ENCODE measurements at places on chromosomes 6 and 20.

DNA sequence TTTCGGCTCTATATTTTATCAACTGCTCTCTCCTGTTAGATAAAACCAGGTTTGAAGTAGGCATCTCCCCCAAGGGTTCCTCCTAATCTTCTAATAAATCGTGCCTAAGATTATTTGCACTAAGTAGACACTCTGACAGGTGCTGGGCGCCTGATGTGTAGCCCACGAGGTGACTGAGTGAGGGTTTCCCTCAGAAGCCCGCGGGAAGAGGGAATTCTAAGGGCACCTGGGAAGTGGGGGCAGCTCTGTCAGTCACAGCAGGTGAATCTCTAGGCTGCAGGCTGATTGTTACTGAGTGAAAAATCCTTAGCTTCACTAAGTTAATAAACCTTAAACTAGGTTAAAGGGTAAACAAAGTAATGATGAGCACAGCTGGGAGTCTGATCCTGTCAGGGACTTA lies 68.2 kb downstream of the PXDC1 start:
- no peak for DNase-seq

DNA sequence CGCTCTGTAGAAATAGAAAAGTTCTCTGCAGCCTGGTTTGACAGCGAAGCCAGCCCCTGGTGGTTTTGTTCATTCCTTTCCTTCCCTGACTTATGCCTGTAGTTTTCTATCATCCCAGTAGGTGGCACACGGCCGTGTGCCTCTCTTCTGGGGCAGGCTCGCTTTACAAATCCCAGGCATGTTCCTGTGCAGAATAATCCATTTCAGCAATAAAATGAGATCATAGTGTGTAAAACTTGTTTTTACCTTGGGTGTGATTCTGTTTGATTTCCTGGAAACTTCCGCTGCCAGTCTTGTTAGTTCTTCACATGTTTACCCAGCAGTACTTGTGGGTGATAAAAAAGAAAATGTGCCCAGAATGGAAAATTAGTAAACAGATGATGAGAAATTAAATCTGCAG lies 7.4 kb upstream of the INSM1 start:
- no peak for DNase-seq

- DNase-seq = no peak
Measured at GRCh38 chr6:24126586-24127192, 674 bp downstream of the NRSN1 start.

DNA sequence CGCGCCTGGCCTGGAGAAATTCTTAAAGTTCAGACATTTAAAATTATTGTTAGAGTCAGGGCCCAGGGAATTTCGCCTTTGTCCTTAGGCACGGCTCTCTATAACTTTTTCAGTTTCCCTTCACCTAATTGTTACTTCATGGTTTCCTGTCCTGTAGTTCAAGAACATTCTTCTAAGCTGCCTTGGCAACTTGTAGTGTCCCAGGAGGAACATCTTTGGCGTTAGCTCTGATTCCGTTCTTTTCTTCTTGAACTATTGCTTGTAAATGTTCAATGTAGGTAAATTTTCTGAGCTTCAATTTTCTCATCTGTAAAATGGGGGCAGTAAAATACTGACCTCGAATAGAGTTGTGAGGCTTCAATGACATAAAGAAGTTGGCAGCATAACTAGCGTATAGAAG lies 41.8 kb downstream of the TIAM2 start:
- DNase-seq = no peak

- DNase-seq = no peak
Measured at GRCh38 chr6:144564202-144564601, 279.1 kb downstream of the UTRN start.
